ENCODE measurements at places on chromosomes 6 and 20. TPM values are rescaled to one million over a fixed set of nuclear protein-coding genes. Genes with fewer than 3 reads are reported as not detected.

Gene SPATA2
- 9.3 TPM for total RNA-seq

GRCh38 chr6:139349464-139350020 lies 24.9 kb downstream of the CITED2 start:
- H3K4me3 ChIP-seq = no peak overlapping the region
- no peak for DNase-seq
- no peaks in the 10 kb centered on the region for H3K36me3 ChIP-seq
- no peaks in the 10 kb centered on the region for H3K4me1 ChIP-seq
- no peak overlapping the region for H3K27ac ChIP-seq

DNA sequence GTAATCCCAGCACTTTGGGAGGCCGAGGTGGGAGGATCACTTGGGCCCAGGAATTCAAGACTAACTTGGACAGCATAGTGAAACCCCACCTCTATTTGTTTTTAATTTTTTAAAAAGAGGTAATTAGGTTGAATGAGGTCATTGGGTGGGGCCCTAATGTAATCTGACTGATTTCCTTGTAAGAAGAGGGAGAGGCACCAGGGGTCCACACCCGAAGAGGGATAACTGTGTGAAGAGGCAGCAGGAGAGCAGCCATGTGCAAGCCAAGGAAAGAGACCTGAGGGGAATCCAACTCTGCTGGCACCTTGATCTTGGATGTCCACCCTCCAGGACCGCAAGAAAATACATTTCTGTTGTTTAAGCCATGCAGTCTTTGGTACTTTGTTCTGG lies 63.4 kb downstream of the QRSL1 start:
- H3K36me3 ChIP-seq = no peaks in the 10 kb centered on the region
- no peak for DNase-seq
- peaks cover 8% of the 10 kb centered on the region for H3K4me1 ChIP-seq
- no peak overlapping the region for H3K27ac ChIP-seq

- no peak overlapping the region for H3K4me3 ChIP-seq
- H3K27ac ChIP-seq = no peak overlapping the region
- H3K36me3 ChIP-seq = no peaks in the 10 kb centered on the region
- no peak for DNase-seq
Measured at GRCh38 chr20:57809661-57810172, 99.9 kb upstream of the PMEPA1 start.

DNA sequence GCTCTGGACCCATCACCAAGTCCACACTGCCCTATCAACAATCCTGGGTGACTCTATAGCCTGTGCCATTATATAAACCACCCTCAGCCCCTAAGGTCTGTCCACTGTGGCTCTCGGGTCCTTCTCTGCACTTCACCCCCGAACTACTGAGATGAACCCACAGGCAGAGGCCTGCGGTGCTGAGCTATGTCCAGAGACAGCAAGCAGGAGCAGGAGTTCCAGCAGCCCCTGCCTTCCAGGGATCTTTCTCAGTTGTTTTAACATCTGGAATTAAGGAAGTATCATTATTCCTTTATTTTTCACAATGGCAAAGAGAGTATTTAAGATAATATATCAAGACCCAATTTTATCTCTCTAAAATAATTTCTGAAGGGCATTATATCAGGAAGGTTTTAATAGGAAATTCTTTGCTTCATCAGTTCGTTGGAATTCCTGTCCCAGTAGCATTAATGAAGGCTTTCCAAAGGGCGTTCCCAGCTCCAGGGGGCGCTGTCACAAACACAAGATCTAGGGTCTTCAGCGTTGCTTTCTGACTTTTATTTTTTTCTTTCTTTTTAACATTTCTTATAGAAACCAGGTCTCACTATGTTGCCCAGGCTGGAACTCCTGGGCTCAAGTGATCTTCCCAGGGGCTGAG lies 27.3 kb downstream of the RRBP1 start:
- H3K27me3 ChIP-seq = no peaks in the 10 kb centered on the region
- H3K4me1 ChIP-seq = peaks cover 24% of the 10 kb centered on the region
- H3K36me3 ChIP-seq = no peaks in the 10 kb centered on the region
- H3K4me3 ChIP-seq = no peak overlapping the region
- DNase-seq = no peak
- H3K27ac ChIP-seq = no peak overlapping the region

Gene SLC13A3
- 5.6 TPM for total RNA-seq

DNA sequence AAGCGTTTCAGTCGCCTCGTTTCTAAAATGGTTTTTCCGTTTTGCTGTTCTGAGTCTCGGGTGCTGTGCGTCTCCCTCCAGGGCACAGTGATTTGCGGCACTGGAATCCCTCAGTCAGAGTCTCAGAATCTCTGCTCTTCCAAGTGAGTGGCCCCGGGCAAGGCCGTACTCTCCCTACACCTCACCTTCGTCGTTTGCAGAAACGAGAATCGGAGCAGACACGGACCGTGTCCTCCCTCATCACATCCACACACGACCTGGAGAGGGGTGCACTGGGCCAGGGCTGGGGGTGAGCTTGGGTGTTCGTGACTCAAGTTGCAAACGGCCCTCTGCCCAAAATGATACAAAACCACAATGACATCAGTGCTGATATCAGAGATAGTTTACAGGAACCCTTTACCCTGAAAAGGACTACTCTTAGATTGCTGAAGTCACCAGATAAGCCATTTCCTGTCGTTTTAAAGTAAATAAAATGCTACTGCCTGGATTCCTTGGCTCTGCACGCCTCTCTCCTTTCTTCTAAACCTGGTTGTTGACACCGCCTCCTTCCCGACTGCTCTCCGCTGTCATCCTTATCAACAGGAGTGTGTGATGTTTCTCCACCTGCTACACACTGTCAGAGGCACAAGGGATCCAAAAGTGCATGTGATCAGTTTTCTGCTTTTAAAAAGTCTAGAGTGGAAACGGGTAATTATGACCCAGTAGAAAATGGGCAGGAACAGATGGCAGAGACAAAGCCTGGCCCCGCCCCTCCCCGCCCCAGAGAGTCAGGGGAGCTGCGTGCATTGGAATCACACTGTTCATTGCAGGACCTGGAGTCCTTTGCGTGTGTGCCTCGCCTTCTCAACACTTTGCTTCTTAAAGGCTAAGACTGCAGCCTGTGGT lies 38.4 kb downstream of the KIF25 start:
- H3K27ac ChIP-seq = no peak overlapping the region
- H3K4me1 ChIP-seq = no peaks in the 10 kb centered on the region
- no peak overlapping the region for H3K4me3 ChIP-seq

- no peaks in the 10 kb centered on the region for H3K36me3 ChIP-seq
- H3K27me3 ChIP-seq = no peaks in the 10 kb centered on the region
- H3K4me1 ChIP-seq = no peaks in the 10 kb centered on the region
- DNase-seq = no peak
- H3K4me3 ChIP-seq = no peak overlapping the region
Measured at GRCh38 chr6:133225560-133225959, 15.6 kb upstream of the EYA4 start.

DNA sequence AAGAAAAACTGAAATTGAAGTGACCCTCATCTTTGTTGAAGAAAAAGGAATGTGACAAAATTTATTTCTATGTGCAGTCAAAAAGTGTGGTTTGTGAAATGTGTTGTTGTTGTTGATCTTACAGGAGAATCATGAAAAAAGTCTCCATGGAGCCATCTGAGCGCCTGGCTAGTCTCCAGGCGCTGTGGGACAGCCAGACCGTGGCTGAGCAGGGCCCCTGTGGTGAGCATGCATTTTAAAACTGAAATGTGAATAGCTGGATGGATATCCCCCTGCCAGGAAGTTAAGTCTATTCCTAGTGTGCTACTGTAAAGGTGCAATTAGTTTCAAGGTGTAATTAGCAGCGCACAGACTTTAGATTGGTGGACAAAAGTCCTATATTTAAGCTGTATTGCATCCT lies 170.6 kb downstream of the CARMIL1 start:
- no peaks in the 10 kb centered on the region for H3K36me3 ChIP-seq
- no peak for DNase-seq
- H3K27ac ChIP-seq = no peak overlapping the region
- no peaks in the 10 kb centered on the region for H3K4me1 ChIP-seq
- no peak overlapping the region for H3K4me3 ChIP-seq

DNA sequence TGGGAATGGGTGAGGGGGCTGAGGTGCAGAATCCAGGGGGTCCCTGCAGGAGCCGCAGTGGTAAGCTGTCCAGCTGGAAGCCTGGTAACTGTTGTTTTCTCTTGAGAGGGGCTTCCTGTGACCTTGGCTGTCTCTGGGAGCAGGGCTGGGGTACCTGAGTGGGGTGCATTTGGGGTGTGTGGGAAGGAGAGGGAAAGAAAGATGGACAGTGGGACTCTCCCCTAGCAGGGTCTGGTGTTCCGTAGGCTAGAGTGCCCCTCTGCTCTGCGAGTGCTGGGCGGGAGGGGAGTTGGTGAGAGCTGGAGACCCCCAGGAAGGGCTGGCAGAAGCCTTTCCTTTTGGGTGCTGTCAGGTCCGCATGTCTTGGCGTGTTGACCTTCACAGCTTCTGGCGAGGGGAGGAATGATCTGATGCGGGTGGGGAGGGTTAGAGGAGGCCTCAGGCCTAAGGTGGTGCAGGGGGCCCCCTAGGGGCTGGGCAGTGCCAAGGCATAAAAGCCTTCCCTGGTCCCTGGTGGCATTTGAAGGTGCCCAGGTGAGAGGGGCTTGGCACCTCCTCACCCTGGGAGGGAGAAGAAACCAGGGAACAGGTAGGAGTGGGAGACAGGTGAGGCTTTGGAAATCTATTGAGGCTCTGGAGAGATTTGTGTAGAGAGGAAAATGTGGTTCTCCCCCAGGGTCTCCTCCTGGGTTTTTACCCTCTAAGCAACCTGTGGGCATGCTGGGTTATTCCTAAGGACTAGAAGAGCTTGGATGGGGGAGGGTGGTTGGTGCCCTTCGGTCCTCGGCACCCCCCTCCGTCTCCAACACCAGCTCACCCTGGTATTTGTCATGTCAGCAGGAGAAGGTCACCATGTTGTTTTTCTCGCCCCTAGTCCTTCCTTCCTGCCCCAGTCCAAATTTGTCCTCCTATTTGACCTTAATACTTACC lies 3.3 kb downstream of the VEGFA start:
- H3K36me3 ChIP-seq = peaks cover 14% of the 10 kb centered on the region
- peaks cover 47% of the 10 kb centered on the region for H3K4me1 ChIP-seq
- peak; percentile 76 for DNase-seq
- no peak overlapping the region for H3K4me3 ChIP-seq
- peak overlapping the region; percentile 93 for H3K27ac ChIP-seq
- no peaks in the 10 kb centered on the region for H3K27me3 ChIP-seq

GRCh38 chr20:380763-381580 lies 412 bp downstream of the TRIB3 start:
- H3K36me3 ChIP-seq = no peaks in the 10 kb centered on the region
- peaks cover 5% of the 10 kb centered on the region for H3K4me1 ChIP-seq
- peak; percentile 45 for DNase-seq

Gene FRMD1
- not detected for total RNA-seq

GRCh38 chr20:24109537-24109936 lies 121.0 kb upstream of the GGTLC1 start:
- no peak overlapping the region for H3K4me3 ChIP-seq
- DNase-seq = no peak
- no peaks in the 10 kb centered on the region for H3K27me3 ChIP-seq
- H3K4me1 ChIP-seq = no peaks in the 10 kb centered on the region
- H3K27ac ChIP-seq = no peak overlapping the region
- H3K36me3 ChIP-seq = no peaks in the 10 kb centered on the region

DNA sequence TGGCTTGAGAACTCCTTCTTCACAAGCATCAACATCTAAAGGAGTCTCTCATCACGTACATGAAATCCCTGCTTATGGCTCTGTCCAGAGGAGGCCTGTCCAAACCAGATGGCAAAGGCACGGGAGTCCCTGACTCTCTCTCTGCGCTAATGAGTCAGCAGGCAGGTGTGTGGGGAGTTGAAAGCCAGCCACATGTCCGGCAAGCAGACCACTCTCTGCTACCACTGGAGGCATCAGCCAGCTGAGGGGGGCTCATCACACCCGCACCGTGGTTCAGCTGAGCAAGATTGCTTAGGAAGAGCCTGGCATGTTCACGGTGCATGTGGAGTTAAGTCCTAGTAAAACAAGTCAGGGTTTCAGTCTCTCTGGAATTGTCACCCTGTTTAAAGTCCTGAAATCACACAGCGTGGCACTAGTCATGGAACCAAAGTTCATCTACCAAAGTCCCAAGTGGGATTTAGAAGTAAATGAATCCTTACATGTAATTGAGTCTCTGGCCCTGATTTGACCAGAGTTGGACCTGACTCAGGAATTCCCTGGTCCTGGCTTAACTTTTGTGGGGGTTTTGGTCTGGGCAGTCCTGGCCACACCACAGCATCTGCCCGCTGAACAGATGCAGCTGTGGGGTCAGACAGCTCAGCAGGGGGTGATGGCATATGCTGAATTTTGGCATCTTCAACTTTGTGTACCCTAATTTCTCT lies 155.2 kb upstream of the RIN2 start:
- H3K36me3 ChIP-seq = no peaks in the 10 kb centered on the region
- H3K27ac ChIP-seq = no peak overlapping the region
- H3K4me1 ChIP-seq = no peaks in the 10 kb centered on the region
- H3K27me3 ChIP-seq = no peaks in the 10 kb centered on the region
- DNase-seq = no peak
- H3K4me3 ChIP-seq = no peak overlapping the region

GRCh38 chr20:21303872-21304586 lies 898 bp downstream of the XRN2 start:
- DNase-seq = peak; percentile 41
- peak overlapping the region; percentile 97 for H3K27ac ChIP-seq
- no peaks in the 10 kb centered on the region for H3K27me3 ChIP-seq
- peak overlapping the region; percentile 95 for H3K4me3 ChIP-seq
- no peaks in the 10 kb centered on the region for H3K36me3 ChIP-seq

DNA sequence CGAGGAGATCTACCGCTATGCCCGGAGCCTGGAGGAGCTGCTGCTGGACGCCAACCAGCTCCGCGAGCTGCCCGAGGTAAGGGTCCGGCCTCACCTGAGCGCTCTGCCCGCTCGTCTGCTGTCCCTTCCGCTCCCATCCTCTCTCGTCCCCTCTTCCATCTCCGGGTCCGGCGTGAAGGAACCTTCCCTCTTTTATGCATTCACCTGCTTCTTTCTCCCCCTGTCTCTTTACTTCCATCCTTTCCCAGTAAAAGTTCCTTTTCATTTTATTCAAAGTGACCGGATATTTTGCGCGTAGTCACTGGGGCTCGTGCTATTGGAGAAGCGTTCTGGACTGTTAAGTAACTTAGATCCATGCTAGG lies 516 bp downstream of the LRRC1 start:
- H3K4me3 ChIP-seq = peak overlapping the region; percentile 93
- H3K27me3 ChIP-seq = no peaks in the 10 kb centered on the region
- H3K4me1 ChIP-seq = peaks cover 10% of the 10 kb centered on the region
- no peak overlapping the region for H3K27ac ChIP-seq
- H3K36me3 ChIP-seq = no peaks in the 10 kb centered on the region

- DNase-seq = no peak
- peak overlapping the region; percentile 69 for H3K27ac ChIP-seq
- H3K4me3 ChIP-seq = no peak overlapping the region
- H3K36me3 ChIP-seq = no peaks in the 10 kb centered on the region
Measured at GRCh38 chr6:131258010-131258652, 122.9 kb downstream of the AKAP7 start.

DNA sequence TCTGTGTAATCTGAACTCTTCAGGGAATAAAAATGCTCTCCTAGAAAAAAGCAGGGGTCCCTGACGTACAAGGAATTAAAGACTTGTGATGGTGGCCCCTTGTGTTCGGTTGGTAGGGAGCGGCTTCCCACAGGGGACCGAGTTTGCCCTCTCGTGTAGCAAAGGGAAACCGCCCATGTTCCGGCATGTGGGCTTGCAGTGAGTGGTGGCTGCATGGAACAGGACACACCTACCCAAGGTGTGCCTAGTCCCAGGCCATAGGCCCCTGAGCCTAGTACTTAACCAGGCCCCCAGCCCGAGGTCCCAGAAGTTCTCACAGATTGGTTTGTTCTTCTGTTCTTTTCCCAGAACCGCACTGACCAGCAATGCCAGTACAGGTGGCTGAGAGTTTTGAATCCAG lies 15.5 kb downstream of the MYBL2 start:
- no peaks in the 10 kb centered on the region for H3K4me1 ChIP-seq
- H3K36me3 ChIP-seq = no peaks in the 10 kb centered on the region
- no peak overlapping the region for H3K4me3 ChIP-seq
- no peak overlapping the region for H3K27ac ChIP-seq
- H3K27me3 ChIP-seq = no peaks in the 10 kb centered on the region

- no peaks in the 10 kb centered on the region for H3K27me3 ChIP-seq
- no peaks in the 10 kb centered on the region for H3K36me3 ChIP-seq
- no peak for DNase-seq
Measured at GRCh38 chr6:20246125-20246524, 33.9 kb upstream of the MBOAT1 start.

All from adrenal gland (tissue), 19 donors.